ENCODE measurements at places on chromosomes 3 and 15.

DNA sequence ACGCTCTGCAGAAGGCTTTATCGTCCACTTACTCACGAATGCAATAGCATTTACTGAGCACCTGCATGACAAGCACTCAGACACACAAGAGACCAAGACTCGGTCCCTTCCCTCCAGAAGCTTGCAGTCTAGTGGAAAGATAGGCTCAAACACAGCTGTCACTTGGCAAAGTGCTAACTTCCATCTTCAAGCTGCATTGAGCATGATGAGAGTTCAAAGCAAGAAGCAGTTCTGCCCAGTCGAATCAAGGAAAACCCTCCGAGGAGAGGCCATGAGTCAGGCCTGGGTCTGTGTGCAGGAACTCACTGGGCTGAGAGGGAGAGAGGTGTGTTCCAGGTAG lies 51.5 kb downstream of the C3orf20 start:
- no peak for DNase-seq

- no peak for DNase-seq
Observed at GRCh38 chr3:40103829-40104228, 205.7 kb upstream of the EIF1B start.

GRCh38 chr15:92452143-92452542 lies 58.5 kb downstream of the ST8SIA2 start:
- no peak for DNase-seq

- no peak for DNase-seq
Observed at GRCh38 chr15:39939487-39940452, 5.9 kb downstream of the EIF2AK4 start.

DNA sequence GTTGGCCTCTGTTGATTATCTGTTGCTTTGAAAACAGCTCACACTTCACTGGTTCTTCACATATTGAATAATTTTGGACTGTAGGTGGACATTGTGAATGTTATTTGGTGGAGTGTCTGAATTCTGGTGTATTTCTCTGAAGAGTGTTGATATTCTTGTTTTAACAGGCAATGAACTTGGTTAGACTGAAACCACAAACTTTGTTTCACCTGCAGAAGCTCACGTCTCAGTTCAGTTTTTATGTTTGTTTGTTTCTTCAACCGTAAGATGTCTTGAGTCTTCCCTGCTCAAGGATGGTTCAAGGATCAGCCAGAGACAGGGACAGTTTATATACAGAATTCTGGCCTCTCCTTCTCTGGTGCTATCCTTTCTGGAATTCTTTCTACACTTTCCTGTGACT lies 43.6 kb downstream of the C3orf20 start:
- no peak for DNase-seq

GRCh38 chr3:128727996-128728395 lies 2.0 kb downstream of the RAB7A start:
- no peak for DNase-seq

DNA sequence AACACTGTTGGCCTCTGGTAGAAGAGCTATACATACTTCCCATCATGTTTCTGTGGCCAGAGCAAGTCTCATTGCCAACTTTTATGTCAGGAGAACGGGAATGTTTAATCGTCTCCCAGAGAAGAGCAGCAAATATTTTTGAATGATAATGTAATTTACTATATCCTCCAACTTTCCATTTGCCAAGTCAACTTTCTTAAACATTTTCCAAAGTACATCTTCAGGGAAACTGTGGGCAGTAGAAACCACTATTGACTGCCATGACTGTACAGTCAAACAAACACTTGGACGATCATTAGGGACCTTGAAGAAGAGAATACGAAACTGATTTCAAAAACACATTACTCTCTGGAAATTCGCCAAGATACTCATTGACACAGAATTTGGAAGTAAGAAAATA lies 201.5 kb downstream of the GABRB3 start:
- no peak for DNase-seq

DNA sequence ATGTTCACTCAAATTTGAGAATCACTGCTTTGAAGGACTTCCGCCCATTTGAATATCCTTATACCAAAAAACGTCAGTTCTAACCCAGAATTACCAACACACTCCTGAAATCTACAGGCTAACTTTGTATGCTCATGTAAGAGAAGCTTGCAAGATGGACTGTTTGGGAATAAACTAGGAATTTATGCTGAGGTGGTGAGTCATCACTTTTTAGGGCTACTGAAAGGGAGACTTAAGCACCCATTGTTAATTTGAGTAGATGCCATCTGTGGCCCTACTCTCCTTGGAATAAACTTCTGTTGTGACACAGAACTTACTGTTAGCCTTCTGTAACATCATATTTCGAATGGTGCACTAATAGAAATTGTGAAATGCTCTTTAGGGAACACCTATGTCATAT lies 74.6 kb downstream of the FGF12 start:
- DNase-seq: no peak

- no peak for DNase-seq
Observed at GRCh38 chr3:111547631-111548030, 5.6 kb downstream of the CD96 start.

DNA sequence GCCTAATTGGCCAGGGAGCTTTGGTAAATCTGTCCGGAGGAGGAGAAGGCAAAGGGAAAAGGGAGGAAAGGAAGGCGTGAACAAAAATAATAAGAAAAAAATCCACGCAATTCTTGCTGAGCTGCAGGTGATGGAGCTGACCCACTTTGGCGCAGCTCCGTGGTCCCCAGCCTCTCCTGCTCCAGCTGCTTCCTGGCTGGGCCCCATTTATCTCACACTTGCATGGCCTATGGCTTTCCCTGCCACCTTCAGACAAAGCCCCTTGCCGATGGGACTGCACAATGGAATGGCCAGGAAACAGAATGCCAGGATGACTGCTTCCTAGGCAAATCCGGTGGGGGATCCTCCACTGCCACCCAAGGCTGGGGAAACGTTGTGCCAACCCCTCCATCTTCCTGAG lies 6.9 kb downstream of the INSYN1 start:
- DNase-seq: no peak

DNA sequence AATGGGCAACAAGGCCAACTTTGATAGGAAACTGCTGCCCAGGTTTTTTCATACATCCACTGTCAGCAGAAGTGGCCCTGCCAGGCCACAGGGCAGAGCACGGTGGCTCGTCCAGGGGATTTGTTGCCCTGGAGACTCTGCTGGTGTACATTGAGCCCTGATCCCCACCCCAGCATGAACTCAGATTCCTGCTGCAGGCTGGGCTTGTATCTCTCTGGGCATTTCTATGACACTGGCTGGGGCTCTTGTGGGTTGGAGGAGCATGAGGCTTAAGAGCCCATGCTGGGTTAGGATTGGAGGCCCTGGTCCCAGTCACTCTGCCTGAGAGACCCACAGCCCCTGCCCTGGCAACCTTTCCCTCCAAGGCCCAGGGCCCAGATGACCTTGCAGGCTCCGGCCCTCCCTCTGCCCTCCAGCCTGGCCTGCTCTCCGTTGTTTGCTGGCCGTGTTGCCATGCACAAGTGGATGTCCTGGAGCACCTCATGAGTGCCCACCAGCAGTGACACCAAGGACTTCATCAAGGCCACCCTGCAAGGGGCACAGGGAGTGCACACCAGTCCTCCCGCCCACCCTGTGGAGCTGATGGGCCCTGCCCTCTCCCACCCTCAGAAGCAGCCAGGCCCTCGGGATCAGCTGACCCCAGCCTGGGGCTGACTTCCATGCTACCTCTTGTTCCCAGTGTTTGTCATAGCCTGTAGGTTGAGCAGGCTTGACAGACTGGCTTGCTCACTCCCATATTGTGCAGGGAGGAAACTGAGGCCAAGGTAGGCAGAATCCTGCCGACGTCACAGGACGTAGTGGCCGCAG lies 58.2 kb downstream of the ZNF445 start:
- no peak for DNase-seq

DNA sequence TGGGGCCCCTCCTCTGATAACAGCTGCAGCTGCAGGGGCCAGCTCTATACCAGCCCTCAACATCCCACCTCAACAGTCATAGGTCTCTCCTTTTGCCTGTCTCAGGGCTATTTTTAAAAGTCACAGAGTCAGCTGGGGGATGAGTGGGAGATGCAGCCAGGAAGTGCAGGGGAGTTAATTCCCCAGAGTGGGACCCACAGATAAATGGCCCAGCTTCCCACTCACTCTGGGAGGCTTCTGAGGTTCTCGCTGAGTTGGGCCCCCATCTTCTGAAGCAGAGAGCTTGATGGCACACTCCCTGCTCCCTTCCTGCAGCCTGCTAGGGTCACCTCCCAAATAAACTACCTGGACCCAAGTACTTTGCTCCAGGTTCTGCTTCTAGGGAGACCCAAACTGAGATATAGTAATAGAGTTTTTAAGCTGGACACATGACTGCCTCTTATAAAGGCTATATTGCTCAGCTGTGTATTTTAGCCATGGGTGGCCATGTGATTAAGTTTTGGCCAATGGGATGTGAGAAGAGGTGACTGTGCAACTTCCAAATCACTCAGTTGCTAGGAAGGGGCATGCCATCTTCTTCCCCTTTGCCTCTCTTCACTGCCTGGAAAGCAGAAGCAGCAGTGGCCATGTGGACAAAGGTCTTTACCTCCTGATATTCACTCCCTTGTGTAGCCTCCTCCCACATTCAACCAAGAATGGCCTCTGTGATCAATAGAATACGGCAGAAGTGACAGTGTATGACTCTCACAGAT lies 15.5 kb upstream of the VIPR1 start:
- no peak for DNase-seq

GRCh38 chr3:59810606-59811005 lies 760.8 kb upstream of the CFAP20DC start:
- no peak for DNase-seq

DNA sequence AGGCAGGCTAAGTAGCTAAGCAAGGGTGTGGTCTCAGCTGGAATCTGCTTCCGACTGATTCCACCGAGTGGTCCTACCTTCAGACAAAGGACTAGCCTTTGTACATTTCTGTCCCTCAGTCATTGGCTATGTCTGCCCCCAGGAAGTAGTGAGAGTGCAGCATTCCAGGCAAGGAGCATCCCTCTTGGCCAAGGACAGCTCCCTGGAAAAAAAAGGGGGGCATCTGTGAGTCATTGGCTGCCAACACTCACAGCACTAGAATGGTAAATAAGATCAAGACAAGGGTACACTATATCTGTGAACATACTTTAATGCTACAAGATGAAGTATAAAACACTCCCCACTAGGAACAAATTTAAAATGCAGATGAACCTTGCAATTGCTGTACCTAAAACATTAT lies 66.8 kb downstream of the STAC start:
- DNase-seq: no peak

- no peak for DNase-seq
Observed at GRCh38 chr3:65623362-65623761, 415.4 kb downstream of the MAGI1 start.

DNA sequence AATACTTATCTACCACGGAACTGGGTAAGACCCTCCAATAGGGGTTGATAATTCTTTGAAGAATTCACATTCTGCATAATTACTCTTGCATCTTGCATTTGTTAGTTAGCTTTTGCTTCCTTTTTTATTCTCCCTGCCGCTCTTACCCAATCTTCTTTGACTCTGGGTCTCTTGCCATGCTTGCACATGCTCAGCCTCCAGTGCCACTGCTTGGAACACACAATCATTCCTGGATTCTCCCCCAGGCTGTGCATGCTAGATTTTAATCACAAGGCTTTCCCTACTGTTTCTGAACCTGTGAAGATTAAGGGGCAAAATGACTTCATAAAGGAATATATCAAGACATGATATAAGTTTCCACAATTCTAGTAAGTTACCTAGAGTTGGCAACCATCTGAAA lies 133.1 kb downstream of the IL1RAP start:
- DNase-seq: no peak

- DNase-seq: no peak
Observed at GRCh38 chr3:99974989-99975388, 139.3 kb downstream of the FILIP1L start.

GRCh38 chr3:136547293-136547692 lies 204.9 kb downstream of the STAG1 start:
- no peak for DNase-seq

DNA sequence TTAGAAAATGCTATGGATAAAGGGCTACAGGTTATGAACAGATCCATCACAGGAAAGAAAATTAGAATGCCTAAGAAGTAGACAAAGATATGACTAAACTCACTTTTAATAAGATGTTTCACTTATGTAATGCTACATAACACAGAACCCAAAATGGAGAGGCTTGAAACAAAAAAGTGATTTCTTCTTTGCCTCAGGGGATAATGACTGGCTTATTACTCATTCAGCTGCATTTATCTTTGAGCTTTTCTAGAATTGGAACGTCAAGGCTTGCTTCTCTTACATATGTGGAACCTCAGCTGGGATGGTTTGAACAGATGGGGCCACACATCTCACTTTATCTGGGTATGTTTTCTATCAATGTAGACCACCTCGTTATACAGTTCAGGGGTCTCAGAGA lies 120.6 kb upstream of the EPHA3 start:
- DNase-seq: no peak

DNA sequence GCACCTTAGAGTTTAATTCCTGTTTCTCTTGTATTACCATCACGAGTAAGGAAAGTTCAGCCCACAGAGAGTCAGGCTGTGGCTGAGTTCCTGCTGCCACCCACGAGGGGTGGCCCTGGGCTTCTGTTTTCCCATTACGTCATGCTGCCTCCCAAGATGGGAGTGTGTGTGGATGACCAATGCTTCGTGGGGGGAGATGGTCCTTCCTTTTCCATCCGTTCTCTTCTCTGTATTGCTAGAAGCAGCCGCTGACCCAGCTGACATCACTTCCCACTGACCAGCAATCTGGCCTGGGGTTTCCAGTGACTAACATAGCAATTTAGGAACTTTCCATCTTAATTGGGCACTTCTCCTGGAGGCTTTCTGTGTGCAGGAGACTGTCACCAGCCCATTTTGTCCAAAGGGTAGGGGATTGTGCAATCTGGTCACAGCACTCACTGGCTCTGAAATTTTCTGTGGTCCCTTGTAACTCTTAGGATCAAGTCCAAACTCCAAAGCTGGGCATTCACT lies 9.3 kb downstream of the IRAK2 start:
- DNase-seq: no peak

DNA sequence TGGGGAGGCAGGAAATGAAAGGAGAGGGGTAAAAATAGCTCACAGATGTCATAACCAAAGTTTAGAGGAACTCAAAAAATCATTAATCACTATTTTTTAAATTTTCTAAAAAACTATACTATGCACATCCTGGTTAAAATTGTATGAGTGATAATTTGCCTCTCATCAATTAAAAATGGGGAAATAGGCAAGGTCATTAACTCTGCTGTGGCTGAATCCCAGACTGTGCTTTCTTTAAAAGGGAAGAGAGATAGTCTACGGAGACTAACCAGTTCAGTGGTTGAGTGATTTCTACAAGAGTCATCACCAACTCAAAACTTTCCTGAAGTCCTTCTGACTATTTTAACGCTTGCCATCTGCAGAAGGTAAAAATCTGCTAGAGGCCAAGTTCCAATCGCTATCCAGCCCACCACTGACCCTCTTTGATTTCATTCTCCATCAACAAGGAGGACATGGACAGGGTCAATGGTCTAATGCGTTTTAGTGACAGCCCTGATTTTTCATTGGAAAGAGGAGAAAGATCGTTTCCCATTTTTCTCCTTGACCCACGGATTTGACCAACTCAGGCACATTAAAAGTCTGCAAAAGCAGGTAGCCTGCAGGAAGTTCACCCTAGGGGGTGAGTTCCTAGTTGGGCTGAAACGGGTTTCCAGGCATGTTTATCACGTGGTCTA lies 850 bp downstream of the SUCLG2 start:
- no peak for DNase-seq

Data from NCI-H187 treated with DMSO at 0.1 percent for 48 hours (cell line).